ENCODE measurements at places on chromosomes 2 and 18.

- no peak for DNase-seq
Observed at GRCh38 chr18:74608681-74609080, 11.0 kb downstream of the ZNF407 start.

- DNase-seq: no peak
Observed at GRCh38 chr2:183000846-183001245, 37.4 kb downstream of the NCKAP1 start.

DNA sequence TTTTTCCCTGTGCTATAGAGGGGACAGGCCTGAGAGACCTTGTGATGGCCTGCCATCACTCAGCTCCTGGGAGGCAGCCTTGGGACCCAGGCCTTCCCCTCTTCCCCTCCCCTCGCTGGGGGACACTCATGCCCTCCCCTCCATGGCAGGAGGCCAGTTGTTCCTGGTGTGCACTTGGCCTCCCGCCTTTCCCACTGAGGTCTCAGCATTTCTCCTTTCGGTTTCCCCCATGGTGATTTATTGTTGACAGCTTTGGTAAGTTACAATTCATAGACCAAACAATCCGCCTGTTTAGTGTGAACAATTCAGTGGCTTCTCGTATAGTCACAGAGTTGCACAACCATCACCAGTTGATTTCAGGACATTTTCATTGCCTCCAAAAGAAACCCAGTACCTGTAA is 10.2 kb upstream of the CNDP1 start:
- DNase-seq: no peak

DNA sequence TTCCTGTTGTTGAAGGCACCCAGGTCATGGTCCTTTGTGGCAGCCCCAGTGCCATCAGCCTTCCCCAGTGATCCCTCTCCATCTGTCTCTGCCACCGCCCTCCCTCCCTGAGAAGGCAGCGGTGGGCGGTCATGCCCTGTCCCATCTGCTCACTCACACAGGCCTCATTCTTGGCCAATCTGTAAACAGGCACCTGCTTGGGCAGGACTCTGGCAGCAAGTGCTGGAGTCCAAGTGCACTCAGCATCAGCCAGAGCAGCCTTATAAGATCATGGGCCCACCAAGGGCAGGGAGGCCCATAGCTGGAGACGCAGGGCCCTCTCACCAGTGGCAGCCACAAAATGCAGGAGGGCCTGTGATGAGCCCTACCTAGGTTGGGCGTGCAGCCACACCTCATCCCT is 140.9 kb downstream of the TWIST2 start:
- no peak for DNase-seq

GRCh38 chr2:96430394-96430988 is 74.7 kb downstream of the NEURL3 start:
- DNase-seq: no peak

GRCh38 chr2:221518935-221519625 is 53.0 kb downstream of the EPHA4 start:
- no peak for DNase-seq

GRCh38 chr2:105596411-105596921 is 148.2 kb upstream of the NCK2 start:
- no peak for DNase-seq

DNA sequence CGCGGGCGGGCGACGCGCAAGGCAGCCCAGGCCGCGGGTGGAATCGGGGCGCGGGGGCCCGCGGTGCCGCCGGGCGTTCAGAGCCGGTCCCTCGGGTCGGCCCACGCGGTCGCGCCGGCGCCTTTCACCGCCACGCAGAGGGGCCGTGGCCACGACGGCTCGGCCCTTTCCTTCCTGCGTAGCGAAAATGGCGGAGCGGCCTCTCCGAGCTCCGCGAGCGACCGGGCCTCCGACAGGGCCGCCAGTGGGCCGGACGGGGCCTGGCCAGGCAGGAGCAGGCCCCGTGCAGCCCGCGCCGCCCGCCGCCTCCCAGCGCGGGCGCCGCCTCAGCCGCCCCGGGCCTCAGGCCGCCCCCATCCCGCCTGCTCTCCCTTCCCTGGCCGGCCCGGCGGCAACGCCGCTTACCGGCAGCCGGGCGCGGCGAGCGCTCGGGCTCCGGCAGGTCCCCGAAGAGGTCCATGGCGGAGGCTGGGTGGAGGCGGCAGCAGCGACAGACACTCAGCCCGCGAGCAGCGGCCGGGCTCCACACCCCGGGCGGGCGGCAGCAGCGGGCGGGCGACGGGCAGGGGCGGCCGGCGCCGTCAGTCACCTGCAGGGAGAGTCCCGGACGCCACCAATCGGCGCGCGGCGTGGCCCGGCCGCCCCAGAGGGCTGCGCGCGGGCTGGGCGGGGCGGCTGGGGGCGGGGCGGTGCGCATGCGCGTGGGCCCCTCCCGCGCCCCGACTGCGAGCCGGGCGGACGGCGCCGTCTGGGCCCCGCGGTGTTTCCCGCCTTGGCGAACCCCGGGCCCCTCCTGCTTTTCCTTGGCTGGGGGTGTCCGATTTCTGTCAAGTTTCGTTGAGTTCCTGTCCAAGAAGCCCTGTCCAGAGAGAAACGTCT is at the start of gene ILKAP:
Gene ILKAP, minus strand, starts transcription at position 602 of the 879 bp plus-strand sequence. Its CDS starts 142 bp downstream, at position 460.
- DNase-seq: no peak

- DNase-seq: no peak
Observed at GRCh38 chr2:205836477-205837221, 154.3 kb downstream of the NRP2 start.

DNA sequence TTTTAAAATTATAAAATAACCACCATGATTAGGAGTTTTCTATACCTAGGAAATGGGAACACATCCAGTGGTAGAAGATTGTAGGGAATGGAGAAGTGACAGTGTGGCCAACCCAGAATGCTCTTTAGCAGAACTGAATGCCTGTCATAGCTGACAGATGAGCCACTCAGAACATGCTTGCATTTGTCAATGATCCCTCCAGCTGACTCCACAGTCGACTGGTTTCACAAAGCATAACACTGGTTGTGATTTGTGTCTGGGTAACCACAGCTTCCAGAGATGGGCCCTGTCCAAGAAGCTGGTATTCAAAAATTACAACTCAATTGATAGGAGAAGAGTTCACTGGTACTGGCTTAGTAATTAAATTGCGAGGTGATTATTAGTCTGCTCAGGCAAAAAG is 9.0 kb upstream of the CTIF start:
- no peak for DNase-seq

DNA sequence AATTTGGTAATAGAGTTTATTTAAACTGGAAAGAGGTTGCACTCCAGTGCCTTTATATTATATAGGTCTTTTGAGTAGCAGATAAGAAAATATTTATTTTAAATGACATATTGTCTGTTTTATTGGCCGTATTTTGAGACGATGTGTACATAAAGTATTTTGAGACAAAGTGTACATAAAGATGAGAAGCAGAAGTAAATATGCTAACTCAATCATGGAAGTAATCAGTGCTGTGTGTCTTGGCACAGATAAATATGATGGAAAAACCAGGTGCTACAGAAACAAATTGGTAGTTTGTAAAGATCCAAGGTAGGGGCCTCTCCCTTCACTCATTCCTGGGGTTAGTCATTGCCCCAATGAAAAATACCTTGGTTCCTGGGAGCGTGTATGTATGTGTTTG is 382.9 kb downstream of the DSEL start:
- no peak for DNase-seq

DNA sequence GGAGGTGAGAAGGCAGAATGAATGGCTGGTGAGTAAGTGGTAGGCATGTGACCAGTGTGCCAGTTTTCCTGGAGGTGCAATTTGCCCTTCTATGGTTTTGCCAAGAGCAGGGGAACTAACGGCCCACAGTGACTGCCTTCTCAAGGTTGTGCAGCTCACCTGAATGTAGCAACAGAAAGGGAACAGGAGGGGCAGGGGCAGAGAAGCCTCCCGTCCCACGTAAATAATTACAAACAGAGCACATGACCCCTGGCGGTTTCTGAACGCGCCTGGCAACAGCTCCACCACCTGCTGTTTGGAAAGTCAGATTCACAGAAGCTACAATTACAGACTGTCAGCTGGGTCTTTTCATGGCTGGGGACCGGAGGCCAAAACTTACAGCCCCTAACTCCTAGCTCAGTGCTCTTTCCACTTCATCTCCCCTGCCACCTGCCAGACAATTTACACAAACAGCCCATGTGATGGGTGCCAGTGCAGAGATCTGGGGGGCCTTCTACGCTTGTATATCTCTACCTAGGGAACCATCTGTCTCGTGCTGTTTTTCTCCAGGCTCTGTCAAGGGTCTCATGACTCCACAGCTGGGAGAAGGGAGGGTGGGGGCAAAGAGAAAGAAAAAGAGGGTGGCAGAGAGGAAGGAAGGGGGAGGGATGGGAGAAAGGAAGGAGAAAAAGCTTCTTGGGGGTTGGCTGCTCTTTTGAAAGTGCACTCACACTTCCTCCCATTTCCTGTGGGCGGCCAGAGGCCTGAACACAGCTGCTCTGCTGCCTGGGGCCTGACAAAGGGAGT is 69.6 kb downstream of the POLR1A start:
- peak; percentile 58 for DNase-seq

DNA sequence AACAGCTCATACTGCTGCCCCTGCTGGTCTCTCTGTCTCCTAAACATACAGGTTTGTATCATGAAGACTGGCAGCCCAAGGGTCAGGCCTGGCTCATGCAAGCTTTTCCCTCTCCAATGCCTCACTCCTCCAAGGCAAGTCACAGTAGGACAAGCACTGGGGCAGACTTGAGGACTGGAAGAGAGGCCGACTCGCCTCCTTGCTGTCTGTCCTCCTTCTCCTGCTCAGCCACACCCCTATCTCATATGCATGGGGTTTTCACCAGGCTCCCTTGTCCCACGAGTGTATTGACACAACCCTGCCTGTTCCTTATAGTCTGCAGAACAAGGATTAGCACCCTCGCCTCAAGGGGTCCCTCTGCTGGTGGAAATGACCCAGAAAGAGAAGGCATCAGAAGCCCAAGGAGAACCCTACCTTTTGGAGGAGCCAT is 223.7 kb downstream of the SOX11 start:
- peak; percentile 30 for DNase-seq

DNA sequence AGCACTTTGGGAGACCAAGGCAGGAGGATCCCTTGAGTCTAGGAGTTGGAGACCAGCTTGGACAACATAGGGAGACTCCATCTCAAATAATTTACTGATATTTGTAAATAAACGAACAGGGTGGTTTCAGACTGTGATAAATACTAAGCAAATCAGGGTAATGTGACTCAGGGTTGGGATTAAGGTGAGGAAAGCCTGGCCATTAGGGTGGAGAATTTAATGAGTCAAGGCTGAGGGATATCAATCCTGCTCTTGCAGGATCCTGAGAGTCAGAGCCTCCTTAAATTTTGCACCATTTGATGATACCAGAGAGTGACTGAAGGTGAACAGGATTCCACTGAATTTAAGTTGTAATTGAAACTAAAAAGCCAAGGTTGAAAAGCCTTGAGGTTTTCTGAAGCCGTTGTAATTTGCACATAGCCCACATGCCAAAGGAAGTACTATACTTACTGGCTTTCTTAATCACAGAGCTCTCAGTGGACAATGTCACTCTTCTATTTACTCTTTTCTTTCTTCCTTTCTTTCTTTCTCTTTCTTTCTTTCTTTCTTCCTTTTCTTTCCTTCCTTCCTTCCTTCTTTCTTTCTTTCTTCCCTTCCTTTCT is 28.6 kb upstream of the AP1S3 start:
- DNase-seq: no peak

GRCh38 chr2:189409647-189410046 is 31.6 kb upstream of the WDR75 start:
- DNase-seq: no peak

GRCh38 chr18:25332002-25332401 is 20.0 kb downstream of the ZNF521 start:
- DNase-seq: no peak

- peak; percentile 76 for DNase-seq
Observed at GRCh38 chr2:231605607-231606091, 13.0 kb downstream of the TEX44 start.

GRCh38 chr2:185147361-185147760 is 549.0 kb downstream of the ZNF804A start:
- DNase-seq: no peak

DNA sequence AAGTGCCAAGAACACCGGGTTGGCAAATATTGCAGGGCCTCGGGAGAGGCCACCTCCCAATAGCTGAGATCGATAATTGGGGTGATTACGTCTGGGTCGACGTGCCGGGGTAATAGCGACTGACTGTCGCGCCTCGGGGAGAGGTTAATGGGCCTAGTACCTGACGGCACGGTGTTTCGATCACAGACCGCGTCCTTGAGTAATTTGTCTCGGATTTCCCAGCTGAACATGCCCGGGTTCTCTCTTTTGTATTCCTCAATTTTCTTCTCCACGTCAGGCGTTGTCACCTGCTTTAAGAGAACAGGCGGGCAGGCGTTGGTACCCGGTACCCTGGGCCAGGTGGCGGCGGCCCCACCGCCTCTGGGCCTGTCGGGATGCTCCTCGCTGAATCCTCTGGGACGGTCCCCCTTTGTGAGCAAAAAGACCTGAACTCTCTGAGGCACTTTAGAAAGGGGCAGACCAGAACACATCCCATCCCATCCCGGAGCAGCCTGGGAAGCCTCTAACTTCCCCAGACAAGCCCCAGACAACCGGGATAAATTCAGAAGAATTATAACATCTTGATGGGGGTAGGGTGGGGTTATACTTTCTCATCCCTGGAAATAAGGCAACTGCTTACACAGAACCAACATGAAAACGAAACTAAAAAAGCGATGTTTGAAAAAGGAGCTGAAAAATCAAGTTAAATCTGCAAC is 3.3 kb downstream of the PAX3 start:
- DNase-seq: peak; percentile 60

DNA sequence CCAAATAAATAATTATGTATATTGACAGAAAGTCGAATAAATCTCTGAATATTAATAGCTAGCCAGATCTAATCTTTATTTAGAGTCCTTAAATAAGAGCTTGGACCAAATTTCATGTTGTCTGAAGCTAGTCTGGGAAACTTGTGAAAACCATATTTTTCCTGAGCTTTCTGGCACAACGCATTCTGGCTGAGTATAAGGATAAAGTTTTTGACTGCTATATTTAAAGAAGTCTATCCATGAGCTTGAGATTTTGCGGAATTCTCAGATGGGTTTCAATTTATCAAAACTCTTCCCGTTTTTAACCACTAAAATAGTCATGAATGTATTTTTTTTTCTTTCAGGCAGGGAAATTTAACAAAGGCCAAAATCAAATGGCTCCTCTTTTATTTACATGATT is 23.8 kb downstream of the FAP start:
- no peak for DNase-seq

Data from retina (tissue), 1 donor.